ENCODE measurements at places on chromosomes 6 and 20.

DNA sequence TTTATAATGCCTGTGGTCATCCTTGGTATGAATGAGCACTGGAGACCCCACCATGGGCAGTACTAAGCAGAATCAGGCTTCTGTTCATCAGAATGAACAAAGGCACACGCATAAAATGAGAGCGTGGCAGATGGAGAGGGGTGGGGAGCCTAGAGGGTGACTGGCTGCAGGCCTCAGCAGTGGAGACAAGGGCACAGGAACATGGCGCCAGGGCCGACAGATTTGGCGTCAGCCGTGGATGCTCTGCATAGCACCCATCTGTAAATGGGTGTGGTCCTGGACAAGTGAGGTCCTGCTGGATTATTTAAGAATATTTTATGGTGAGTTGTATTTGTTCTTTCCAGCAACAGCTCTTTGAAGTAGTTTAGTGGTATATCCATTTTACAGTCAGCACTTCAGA is 33.1 kb downstream of the E2F3 start:
- DNase-seq = no peak

GRCh38 chr6:137399881-137400443 is 94.2 kb downstream of the OLIG3 start:
- no peak for DNase-seq

GRCh38 chr6:95266537-95267258 is 310.6 kb upstream of the MANEA start:
- no peak for DNase-seq

- DNase-seq = no peak
Observed at GRCh38 chr6:39930540-39930939, 3.7 kb downstream of the MOCS1 start.

- no peak for DNase-seq
Observed at GRCh38 chr6:41967312-41968287, 26.0 kb upstream of the CCND3 start.

DNA sequence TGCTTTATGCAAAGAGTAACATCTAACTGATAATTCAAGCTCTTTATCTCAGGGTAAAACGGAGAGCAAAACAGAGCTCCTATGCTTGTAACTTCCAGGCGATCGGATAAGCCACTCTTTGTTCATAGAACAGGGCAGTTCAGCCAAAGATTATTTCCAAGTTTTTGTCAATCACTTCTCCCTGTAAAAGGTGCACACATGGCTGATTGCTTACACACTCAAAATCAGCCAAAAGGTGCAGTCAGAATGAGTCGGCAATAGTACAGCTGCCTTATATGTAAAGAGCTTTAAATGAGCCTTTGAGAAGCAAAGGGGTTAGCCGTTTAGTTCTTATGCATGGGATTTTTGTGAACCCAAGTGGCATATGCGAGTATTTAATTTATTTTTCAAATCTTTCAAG is 449.6 kb upstream of the POU3F2 start:
- no peak for DNase-seq

All from NCI-H1048 (cell line).